ENCODE measurements at places on chromosomes 1 and 21.

GRCh38 chr1:165402517-165403111, 42.3 kb downstream of the RXRG start:
- no peak for DNase-seq

GRCh38 chr1:38915352-38915948, 26.2 kb downstream of the RHBDL2 start:
- DNase-seq, result no peak

DNA sequence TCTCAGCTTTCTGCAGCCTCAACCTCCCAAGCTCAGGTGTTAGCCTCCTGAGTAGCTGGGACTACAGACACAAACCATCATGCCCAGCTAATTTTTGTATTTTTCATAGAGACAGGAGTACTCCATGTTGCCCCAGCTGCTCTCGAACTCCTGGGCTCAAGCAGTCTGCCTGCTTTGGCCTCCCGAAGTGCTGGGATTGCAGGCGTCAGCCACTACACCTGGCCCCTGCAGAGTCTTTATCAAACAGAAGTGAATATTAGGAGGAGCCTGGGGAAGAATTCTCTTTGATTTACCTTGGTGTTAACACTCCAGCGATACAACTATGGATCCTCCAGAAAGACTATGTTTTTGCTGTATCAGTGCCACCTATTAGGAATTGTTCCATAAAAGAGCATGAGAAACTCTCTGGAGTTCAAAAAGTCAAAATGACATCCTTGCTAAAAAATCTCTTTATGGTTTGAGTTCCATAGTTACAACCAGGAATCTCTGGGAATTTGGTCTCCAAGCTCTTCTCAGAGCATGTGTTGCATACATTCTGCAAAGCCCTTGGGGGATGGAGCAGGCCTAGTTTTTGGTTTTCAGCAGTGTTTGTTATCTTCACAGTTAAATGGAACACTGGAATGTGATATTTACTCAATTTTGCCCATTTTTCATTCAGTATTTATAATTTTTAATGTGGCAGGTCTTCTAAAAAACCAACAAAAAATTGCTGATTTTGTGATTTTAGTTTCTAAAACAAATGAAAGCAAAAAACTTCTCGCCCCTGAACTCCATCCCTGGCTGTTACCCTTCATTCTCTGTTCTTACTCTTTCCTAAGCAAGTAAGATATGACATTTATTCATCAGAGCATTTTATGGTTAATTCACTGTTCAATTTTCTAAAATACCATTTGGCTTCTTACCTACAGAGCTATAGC, 77.3 kb downstream of the OLFML2B start:
- no peak for DNase-seq

GRCh38 chr1:6703016-6703415, 1.4 kb upstream of the DNAJC11 start:
- DNase-seq, result no peak

DNA sequence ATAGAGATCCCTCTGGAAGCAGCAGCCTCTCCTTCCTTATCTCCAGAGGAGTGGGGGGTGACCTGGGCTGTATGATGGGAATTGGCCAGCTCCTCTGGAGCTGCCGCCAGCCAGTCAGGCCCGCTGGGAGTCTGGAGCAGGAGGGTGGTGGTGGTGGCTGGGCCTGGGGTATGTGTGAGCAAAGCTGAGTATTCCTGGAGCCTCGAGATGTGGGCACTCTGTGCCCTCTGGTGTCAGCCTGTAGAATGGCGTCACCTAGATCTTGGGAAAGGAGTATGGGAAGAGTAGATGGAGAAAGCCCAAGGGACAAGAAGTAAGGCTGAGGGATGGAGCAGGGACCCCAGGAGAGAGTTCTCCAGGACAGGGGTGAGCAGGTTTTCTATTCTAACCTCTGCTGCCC, 16.0 kb downstream of the VANGL2 start:
- no peak for DNase-seq

GRCh38 chr1:201353186-201353940, 24.1 kb downstream of the TNNT2 start:
- no peak for DNase-seq

GRCh38 chr1:204523605-204524215, 7.5 kb downstream of the MDM4 start:
- DNase-seq, result no peak

DNA sequence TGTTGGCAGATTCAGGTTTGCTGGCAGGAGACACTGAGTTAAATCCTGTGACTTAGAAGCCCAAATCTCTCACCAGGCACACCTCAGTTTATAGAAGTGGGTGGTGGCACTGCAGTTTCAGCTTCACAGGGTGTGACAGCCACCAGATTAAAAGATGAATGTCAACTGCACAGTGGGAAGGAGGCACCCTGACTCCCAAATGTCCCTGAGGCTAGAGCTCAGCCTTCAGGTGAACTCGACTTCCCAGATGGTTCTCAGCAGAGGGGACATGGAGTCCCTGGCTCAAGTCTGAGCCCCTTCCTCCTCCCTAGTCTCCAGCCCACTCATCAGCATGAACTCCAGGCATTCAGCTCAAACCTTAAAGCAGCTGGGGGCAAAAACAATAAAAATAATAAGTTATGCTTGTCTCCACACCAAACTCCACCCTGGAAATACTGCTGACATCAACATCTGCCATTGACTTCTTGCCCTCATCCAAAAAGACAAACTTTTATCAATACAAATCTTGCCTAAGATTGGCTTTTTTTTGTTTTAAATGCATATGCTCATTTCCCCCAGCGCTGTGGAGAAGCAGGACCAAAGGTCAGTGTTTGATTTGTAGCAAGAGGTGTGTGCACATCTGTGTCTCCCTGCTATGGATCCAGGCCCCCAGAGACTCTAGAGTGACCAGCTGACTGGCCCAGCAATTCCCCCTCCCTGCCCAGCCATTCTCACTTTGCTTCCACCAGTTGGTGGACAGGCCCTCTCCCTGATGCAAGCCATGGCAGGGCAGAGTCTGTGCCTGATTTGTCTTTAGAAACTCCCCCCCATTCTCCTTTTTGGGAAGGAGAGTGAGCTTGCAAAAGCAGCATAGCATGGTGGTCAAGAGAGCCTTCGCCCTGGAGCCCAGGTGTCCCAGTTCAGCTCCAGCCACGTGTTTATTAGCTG, 18.5 kb upstream of the S100A7 start:
- DNase-seq, result no peak

DNA sequence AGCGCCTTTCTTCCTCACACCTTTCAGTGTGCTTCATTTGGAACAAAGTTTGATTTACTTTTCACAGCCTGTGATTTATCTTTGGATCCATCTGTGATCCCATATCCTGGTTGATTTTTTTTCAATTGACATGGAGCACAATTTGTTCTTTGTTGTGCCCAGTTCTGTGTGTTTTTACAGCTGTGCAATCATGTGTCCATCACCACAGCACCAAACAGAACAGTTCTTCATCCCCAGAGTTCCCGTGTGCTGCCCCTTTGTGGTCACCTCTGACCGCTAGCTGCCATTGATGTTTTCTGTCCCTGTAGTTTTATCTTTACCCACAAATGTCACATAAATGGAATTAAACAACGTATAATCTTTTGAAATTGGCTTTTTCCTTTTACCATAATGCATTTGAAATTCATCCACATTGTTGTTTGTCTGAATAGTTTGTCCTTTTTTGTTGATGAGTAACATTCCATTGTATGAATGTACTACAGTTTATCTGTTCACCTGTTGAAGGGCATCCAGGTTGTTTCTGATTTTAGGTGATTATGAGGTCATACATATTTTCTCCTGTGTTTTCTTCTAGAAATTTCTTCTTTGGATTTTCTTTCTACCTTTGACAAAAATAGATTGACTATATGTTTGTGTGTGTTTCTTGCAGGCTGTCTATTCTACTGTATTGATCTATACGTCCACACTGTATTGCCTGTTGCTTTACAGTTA, 17.4 kb downstream of the MIGA1 start:
- peak; percentile 72 for DNase-seq

- no peak for DNase-seq
Observed at GRCh38 chr1:58768191-58768731, 15.6 kb downstream of the JUN start.

DNA sequence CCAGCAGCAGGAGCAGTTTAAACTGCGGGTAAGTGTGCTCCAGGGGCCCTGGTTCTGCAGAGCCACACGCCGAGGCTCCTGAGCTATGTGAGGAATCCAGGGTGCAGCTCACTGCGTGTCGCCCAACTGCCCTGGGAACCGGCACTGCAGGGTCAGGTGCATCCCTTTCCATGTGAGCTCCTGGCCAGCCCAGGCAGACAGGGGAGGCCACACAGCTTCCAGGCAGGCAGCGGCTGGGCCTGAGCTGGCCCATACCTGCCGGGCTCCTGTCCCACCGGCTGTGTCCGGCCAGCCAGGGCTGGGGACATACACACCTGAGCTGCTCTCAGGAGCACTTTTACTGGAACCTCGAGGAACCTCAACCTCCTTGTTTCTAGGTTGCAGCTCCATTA, 18.6 kb upstream of the COL18A1 start:
- DNase-seq, result no peak

- no peak for DNase-seq
Observed at GRCh38 chr1:245014247-245015029, 140.3 kb upstream of the KIF26B start.

- no peak for DNase-seq
Observed at GRCh38 chr1:90834886-90835660, 118.0 kb upstream of the BARHL2 start.

GRCh38 chr1:116881879-116882520, 27.7 kb upstream of the PTGFRN start:
- peak; percentile 12 for DNase-seq

- DNase-seq, result no peak
Observed at GRCh38 chr1:87766737-87767136, 438.1 kb downstream of the LMO4 start.

GRCh38 chr1:106619080-106619826, 437.2 kb upstream of the PRMT6 start:
- DNase-seq, result no peak

GRCh38 chr1:212225416-212225815, 59.8 kb upstream of the PPP2R5A start:
- DNase-seq, result no peak

DNA sequence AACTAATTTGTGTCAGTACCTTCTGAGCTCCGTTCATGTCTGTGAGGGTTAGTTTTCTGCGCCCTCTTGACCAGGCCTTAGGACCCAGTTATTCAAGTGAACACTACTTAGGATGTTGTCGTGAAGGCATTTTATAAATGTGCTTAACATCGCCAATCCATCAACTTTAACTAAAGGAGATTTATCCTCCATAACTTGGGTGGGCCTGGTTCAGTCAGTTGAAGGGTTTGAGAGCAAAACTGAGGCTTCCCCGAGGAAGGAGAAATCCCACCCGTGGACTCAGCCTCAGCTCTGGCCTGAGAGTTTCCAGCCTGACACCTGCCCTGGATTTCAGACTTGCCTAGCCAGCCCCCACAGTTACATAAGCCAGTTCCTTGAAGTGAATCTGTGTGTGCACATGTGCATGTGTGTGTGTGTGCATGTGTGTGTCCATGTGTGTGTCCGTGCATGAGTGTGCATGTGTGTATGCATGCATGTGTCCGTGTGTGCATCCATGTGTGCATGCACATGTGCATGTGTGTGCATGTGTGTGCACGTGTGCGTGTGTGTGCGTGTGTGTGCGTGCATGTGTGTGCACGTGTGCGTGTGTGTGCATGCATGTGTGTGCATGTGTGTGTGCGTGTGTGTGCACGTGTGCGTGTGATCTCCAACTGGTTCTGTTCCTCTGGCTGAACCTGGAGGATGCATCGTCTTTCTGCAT, 62.1 kb upstream of the PDE9A start:
- no peak for DNase-seq

GRCh38 chr1:170669107-170669445, 5.1 kb downstream of the PRRX1 start:
- no peak for DNase-seq

- no peak for DNase-seq
Observed at GRCh38 chr21:39029086-39029755, 154.0 kb downstream of the PSMG1 start.

GRCh38 chr1:31238986-31239613, 587 bp downstream of the NKAIN1 start:
- DNase-seq, result no peak

- no peak for DNase-seq
Observed at GRCh38 chr1:208834381-208835096, 590.4 kb upstream of the PLXNA2 start.

- no peak for DNase-seq
Observed at GRCh38 chr1:28135371-28136168, 40.9 kb downstream of the PTAFR start.

GRCh38 chr1:240719953-240720700, 108.2 kb upstream of the GREM2 start:
- no peak for DNase-seq

DNA sequence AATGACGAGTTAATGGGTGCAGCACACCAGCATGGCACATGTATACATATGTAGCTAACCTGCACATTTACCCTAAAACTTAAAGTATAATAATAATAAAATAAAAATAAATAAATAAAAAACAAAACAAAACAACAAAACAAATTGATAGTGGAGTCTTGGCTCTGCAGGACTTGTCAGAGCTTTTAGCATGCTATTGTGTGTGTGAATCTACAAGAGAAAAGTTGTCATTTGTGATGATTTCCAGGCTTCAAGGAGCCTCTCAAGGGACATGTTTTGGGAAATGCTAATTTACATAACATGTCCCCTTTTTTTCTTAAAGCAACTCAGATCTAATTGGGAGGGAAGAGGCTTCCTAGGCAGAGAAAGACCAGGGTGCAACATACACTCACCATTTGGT, 9.1 kb downstream of the IL22RA1 start:
- DNase-seq, result no peak

DNA sequence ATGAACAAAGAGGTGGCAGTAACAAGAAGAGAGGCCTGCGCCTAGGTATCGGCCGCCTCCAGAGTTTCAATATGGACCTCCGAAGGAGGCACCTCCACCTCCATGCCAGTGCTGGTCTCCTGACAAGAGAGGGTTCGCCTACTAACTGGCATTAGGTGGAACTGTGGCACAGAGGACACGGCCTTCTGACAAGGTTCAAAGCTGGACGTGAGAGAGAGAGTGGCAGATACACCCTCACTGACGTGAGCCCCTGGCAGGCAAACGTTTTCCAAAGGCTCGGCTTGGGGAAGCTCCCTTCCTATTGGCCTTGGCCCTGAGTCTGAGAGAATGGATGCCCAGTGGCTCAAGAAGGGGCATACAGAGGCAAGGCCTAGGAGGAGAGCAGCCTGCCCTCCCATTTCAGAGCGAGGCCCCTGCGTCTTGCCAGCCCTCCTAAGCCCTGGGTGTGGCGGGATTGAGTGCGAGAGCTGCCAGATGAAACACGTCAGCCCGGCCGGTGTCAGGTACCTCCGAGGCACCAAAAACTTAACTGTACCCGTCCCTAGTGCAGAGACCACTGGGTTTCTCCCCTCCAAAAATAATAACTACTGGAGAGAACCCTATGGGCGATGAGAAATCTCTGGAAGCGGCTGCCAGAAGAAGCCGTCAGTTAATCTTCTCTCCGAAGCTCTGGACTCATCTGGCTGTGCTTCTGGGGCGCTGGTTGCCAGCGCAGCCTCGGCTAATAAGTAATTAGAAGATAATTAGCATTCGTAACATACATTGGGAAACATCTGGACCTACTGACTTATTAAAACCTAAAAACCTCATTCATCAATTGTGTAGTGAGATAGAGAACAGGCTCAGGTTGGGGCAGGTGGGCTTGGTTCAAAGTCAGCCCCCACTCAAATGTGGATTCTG, 283.6 kb downstream of the NPHP4 start:
- no peak for DNase-seq

Measured in hippocampal formation (tissue), 2 donors.